ENCODE measurements at places on chromosomes 3 and 15.

GRCh38 chr3:64122476-64122875 lies 99.2 kb upstream of the PSMD6 start:
- no peak for DNase-seq

- DNase-seq = no peak
Observed at GRCh38 chr3:184022323-184022722, 4.6 kb upstream of the ABCC5 start.

DNA sequence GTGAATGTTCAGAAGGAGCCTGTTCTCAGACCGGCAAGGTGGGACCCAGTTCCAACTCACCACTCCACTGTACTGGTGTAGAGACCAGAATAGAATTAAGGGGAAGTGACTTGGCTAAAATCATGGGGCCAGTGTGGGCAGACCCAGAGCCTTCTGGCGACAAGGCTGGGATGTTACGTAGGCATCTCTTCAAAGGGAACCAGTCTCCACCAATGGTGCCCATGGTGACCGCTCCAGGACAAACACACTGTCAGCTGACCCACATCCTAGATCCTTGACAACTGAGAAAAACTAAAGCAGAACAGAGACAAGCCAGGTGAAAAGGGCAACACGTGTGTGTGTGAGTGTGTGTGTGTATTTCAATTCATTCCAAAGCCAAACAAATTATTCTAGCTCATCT lies 321.7 kb upstream of the FRG2C start:
- no peak for DNase-seq

DNA sequence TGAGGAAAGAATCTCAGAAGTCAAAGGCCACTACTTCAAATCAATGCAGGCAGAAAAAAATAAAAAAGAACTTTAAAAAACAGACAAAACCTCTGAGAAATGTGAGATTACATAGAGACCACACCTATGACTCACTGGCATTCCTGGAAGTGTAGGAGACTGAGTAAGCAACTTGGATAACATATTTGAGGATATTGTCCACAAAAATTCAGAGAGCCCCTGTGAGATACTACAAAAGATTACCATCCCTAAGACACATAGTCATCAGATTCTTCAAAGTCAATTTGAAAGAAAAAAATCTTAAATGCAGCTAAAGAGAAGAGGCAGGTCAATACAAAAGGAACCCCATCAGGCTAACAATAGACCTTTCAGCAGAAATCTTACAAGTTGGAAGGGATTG lies 887.3 kb downstream of the NTRK3 start:
- no peak for DNase-seq

DNA sequence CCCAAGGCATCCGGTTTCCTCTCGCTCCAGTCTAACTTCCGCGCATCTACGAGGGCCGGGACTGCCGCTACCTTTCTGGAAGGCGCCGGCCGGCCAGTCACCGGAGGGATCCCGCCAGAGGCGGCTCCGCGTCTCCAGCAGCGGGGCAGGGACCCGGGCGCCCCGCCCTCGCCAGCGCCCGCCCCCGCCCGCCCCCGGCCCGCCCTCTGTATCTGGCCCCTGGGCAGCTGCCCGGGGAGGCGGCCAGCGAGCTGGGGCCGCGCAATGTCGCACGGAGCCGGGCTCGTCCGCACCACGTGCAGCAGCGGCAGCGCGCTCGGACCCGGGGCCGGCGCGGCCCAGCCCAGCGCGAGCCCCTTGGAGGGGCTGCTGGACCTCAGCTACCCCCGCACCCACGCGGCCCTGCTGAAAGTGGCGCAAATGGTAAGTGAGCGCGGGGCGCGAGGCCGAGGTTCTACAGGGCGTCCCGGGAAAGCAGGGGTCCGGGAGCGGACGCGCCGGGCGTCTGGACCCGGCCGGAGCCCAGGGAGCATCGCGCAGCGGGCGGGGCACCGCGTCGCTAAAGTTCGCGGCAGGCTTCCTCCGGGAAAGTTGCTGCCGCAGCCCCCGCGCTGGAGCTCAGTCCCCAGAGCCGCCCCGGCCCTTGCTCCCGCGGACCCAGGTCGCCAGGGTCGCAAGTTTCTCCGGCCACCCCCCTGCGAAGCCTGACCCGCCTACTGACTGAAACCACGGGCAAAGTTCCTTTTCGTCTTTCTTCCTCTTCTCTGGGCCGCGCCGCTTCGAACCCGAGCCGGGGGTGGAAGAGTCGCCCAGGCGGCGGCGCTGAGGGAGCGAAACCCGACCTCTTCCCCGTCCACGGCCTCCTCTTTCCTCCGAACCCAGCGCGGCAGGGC lies at the start of gene CMTM7:
CMTM7 (plus strand) TSS at position 211 of the 893 bp plus-strand sequence; CDS start at position 265, 54 bp downstream.
- peak; percentile 31 for DNase-seq

DNA sequence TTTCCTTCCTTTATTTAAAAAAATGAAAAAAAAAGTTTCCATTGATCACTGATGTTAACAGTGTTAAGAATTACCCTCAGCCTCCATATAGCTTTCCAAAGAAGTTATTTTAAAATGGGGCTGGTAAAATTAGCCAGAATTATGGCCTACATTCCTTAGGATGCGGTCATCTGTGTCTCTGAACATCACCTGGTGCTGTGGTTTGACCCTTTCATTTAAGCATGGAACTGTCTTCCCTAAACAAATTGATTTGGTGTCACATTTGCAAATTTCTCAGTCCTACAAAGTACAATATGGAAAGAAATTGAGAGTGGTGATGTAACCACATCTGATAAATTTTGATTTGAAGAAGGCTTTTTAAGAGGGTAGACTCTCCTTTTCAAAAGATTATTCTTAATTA lies 40.3 kb upstream of the ZPLD1 start:
- no peak for DNase-seq

DNA sequence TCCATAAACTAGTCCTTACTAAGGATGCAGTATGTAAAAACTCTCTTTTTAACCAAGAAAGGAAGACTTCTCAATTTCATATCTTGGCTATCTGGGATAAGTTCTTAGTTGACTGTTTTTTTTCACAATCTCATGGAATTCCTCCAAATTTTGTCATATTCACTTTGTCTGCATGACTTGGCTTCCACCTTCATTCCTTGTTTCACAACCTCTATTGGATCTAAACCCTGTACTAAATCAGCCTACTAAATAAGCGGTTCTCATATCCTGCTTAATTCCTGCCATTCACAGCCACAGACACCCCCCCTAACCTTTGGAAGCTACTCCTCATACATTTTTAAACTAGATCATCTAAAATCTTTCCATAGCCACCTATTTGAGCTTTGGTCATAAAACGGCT lies 370.6 kb upstream of the NAALADL2 start:
- DNase-seq = no peak

- no peak for DNase-seq
Observed at GRCh38 chr15:45087513-45087912, 26.5 kb downstream of the DUOX2 start.

GRCh38 chr3:184739594-184740505 lies 28.0 kb upstream of the MAGEF1 start:
- no peak for DNase-seq

DNA sequence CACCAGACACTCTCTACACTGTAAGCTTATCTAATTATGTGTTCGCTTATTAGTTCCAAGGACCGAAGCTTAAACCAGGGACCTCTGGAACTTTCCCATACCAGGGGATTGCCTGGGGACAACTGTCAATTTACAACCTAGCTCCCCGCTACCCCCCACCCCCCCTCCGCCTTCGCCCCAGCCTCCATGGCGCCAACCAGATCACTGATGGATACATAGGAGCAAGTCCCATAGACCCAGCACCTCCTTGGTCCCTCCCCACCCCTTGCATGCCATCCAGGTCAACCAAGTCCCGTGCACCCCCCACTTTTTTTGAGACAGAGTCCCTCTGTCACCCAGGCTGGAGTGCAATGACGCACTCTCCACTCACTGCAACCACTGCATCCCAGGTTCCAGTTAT lies 930 bp upstream of the PDCD7 start:
- no peak for DNase-seq

GRCh38 chr15:90500171-90500570 lies 29.6 kb upstream of the CRTC3 start:
- no peak for DNase-seq

GRCh38 chr3:17800232-17800631 lies 57.8 kb upstream of the TBC1D5 start:
- no peak for DNase-seq

DNA sequence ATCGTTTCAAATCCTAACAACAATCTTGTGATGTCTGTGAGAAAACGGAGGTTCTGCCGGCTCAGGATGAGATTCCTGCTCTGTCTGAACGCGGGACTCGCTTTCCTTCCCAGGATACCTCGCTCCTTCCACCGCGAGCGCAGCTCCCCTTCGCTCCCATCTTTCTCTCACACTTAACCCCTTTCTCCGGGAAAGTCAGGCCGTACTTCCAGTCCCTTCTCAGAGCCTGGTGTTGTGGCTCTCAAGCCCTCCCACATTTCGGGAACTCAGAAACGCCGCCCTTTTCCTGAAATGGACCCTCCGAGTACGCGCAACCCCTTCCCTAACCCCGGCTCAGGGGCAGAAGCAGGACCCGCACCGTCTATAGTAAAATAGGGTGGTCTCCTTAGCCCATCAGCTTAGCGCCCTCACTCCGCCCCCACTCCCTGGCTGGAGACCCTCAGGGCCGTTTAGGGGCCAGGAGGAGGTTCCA lies 378 bp upstream of the FEM1B start:
- DNase-seq = no peak

DNA sequence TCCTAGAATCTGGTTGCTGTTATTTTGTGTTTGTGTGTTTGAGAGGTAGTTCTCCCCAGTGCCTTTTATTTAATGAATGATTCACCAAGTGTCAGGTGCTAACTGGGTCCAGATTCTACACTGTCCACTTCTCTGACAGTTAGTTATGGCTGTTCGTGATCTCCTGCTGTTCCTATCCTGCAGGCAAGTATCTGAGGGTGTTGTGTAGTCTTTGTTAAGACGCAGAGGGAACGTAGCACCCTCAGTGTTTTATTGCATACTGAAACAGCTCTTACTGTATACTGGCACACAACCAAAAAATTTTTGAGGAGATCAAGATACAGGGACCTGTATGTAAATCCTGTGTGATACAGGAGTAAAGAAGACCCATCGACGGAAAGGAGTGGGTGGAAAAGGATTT lies 1271.3 kb downstream of the ROBO1 start:
- DNase-seq = no peak

- no peak for DNase-seq
Observed at GRCh38 chr3:98917608-98918007, 16.1 kb upstream of the DCBLD2 start.

GRCh38 chr3:33184863-33185262 lies 33.7 kb downstream of the SUSD5 start:
- DNase-seq = no peak

DNA sequence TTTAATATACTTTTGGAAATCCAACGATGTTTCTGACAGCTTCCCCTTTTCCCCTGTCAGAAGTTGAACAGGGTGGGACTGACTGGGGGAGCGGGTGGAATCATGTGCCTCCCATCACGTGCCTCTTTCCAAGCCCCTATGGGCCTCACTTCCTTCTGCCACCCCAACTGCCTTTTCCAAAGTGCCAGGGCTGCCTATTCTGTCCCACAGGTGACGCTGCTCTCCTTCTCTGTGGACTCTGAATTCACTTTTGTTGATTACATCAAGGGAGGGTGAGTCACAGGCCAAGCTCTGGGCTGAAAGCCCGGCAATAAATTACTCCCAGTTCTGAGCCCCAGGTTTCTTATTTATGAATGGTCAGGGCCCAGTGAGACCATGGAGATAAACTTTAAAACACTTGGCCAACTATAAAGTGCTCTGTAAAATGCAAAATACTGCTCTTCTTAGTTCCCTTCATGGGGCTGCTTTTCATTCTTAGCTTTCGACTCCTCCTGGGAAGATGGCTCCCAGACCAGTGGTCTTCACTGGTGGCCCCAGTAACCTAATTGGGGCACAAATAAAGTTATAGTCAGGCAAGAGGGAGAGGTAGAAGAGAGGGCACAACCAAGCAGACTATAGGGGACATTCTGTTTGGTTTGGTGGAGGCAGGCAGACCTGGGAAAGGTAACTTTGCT lies 12.3 kb downstream of the CPNE9 start:
- DNase-seq = no peak

DNA sequence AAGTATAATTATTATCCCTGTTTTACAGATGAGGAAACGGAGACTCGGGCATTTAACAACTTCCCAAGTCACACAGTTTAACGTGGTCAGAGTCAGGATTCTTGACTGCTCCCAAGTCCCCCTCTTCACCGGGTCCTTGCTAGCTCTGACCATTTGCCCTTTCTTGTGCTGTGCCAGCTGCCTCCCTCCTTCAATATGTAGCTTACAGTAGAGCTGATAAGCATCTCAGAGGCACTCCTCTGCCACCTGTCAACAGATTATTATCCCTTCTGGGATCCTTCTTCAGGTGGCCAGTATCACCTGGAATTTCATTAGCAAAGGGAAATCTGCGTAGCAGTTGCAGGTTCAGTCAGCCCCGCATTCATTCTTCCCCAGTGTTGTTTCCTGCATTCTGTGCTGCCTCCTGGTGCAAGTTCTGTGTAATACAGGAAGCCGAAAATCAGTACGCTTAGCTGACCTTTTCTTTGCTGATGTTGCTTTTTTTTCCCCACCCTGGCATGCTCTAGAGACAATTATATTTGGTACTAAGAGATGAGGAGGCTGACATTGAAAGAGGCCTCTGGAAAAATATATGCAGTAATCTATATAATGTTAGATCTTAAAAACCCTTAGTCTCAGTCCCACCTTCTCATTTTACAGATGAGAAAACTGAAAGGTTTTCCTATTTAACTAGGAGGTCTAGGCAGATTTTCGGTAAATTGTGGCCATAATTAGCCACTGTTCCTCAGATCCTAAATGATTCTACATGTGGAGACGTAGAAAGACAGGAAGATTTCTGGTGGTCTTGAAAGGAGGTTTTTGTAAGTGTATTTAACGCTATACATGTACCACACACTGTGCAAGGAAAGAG lies 24.8 kb downstream of the TMOD2 start:
- DNase-seq = peak; percentile 28

DNA sequence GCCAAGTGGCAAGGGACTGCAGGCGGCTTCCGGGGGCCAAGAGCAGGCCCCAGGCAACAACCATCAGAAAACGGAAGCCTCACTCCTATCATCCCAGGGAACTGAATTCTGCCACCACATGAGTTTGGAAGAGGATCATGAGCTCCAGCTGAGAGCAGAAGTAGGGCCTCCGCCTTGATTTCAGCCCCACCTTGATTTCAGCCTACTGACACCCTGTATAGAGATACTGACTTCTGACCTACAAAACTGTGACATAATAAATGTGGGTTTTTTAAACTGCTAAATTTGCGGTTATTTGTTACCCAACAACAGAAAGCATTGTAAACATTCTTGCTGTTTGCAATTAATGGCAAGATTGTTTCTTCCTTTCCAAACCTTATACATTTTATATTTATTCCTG lies 21.6 kb upstream of the RARRES1 start:
- no peak for DNase-seq

All from stimulated activated CD4-positive, alpha-beta T cell treated with anti-CD3 and anti-CD28 coated beads, Interleukin-2, amount 100 ng/mL, for 4 hours (primary cell).